ENCODE measurements at places on chromosomes 5 and 9.

GRCh38 chr9:130663977-130664250 is 480 bp upstream of the PRDM12 start:
- no peak for DNase-seq

DNA sequence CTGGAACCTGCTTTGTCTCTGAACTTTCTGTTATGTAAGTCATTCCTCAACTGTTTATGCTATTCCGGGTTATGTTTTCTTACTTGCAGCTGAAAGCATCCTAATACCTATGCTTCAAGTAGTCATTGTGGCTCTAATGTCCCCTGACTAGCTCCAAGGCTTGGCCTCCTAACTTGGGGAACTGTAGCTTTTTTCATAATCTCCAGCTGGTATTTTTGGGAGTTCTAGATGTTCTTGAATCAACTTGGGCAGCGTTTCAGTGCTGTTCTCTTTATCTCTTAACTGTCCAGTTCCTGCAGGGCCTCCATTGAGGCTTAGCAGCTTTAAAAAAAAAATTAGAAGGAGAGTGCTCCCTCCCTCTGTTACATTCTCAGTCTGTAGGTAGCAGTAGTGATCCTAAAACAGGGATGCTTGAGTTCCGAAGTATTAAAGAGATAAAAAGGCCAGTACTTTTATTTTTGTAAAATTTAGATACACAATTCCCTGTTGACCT is 100.0 kb upstream of the ACTBL2 start:
- DNase-seq, result no peak

DNA sequence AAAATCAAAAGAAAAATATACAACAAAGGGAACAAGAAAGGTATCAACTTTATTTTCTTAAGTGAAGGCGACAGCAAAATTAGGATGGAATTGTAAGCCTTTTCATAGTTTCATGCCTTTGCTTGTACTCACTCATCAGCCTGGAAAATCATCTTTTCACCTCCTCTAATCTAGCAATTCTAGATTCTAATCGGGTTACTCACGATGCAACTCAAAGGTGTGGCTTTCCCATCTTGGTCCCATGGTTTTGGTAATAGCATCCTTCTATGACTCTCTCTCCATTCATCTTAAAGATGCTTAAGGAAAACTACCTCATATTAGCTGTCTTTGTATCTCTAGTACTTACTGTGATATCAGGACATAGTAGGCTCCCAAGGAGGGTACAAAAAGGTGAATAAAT is 30.5 kb downstream of the DNAH5 start:
- DNase-seq, result peak; percentile 48

GRCh38 chr5:122384739-122385235 is 72.8 kb downstream of the SNCAIP start:
- DNase-seq, result no peak

DNA sequence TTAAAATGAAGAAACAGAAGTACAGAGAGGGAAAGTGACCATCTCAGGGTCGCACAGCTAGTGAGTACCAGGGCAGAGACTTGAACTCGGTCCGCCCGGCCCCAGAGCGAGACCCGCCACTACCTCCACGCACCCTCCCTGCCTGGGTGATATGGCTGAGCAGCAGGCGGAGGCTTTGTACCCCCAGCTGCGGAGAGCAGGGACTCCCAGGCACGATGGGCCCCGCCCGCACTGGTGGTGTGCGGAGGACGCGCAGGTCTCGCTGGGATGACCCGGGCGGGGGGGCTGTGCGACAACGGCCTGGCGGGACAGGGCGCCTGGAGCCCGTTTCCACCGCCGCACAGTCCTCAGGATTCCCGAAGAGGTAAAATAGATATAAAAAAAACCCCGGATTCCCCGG is 64.7 kb upstream of the LARP1 start:
- no peak for DNase-seq

DNA sequence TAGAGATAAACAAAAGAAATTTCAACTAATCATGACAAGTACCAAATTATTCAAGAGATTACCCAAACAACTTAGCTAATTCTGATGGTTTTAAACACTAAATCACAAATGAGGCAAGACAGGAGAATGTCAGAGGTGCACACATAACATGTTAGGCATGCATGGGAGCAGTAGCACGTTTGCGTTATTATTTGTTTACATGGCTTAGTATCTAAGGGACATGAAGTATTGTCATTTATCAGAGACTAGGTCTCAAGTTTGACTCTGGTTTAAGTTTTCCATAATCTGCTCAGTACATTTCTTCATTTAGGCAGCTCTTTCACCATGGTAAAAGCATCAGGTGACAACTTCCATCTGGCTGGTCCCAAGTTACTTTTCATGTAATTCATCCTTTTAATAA is 244.1 kb upstream of the TNC start:
- no peak for DNase-seq

DNA sequence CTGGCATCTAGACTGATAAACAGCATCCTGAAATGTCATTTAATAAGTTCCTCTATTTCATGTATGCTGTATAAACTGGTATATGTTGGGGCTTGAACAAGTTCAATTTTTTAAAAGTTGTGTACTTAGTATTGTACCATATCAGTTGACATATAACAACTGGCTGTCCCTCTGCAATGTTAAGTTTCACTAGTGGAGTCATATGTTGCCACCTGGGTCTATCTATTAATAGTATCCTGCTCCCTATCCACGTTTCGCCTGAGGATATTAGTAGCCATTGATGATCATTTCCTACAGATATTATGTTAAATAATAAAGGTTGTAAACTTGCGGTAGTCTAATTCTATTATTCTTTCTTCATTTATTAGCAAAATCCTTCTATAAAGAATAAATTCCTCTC is 177.6 kb downstream of the RFX3 start:
- DNase-seq, result no peak

DNA sequence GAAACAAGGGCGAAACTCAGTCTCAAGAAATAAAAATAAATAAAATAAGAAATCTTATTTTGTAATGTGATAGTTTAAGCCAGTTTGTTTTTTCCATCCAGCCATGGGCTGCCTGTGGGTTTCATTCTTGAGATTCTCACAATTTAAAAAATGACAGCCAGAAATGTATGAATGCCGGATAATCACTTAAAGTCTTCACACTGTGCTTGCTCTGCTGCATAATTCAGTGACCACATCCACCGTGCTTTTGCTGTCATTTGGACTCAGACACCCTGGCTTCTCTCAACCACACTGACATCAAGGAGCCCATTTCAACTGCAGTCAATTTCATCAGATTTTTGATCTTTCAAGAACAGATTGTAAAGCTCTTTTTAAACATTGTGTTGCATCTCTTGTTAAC is 61.0 kb upstream of the DAPK1 start:
- DNase-seq, result no peak

DNA sequence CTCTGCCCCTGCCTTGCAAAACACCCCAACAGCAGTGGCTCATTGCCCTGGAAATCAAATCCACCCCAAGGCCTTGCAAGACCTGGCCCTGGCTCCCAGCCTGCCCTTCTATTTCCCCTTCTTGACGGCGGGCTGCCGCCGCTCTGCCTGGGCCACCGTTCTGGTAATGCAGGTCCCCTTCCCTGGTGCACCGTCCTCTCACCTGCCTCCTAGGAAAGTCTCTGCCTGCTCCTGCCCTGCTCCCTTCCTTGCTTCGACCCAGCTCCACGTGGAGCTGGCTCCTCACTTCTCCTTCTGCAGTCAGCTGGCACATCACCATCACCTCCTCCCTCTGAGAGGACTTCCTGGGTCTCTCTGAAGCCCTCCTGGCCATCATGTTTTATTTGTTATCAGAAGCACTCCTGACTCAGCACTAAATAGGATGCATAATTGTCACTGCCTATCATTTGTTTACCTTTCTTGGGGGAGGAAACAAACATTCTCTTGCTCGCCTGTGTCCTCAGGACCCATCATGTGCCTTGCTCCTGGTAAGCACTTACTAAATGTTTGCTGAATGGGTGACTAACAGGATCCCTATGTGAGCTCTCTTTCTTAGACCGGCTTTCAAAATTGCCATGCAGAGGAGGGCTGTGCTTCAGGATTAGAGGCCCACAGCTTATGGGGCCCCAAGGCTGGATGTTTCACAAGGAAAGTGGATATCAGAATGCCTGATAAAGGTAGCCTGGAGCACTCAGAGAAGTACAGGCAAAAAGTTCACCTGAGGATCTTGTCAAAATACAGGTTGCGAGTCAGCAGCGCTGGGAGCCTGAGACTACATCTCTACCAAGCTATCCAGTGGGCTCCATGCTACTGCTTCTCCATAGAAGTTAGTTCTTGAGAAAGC is 19.6 kb upstream of the C5orf47 start:
- peak; percentile 79 for DNase-seq

DNA sequence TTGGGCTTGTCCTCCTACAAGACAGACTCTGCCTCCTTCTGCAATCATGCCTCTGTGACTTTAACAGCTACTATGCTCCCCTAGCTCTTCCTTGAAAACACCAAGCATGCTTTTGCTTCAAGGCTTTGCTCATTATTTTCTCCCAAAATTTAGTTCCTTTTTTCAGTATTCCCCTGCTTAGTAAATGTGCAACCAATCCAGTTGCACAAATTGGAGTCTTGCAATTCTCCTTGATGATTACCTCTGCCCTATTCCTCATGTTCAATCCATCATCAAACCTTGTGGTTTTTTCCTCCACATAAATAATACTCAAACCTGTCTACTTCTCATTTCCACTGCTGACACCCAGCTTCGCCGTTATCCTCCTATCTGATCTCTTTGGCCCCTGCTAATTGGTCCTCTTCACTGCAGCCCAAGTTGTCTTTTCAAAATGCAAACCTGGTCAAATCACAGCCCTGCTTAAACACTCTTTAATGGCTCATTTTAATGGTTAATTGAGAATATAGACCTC is 296.3 kb downstream of the CWC27 start:
- DNase-seq, result no peak

- DNase-seq, result no peak
These were observed 234.4 kb upstream of the MPDZ start for GRCh38 chr9:13513716-13514444.

DNA sequence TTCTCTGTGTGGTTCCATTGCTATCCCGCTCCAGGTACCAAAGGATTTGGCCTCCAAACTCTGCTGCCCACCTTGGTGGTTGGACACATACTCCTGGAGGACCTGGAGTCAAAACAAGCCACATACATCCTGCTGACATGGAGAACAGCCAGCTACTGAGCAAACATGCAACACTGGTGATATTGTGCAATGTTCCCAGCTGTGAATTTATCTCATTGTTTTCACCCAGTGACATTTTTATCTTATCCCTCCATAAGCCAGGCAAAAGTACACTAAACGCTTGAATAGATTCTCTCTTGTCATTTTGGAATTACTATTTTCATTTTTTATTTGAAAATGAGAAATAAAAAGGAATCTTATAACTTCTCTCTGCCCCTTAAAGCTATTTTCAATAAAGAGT is 11.1 kb upstream of the CTSL start:
- peak; percentile 15 for DNase-seq

- peak; percentile 8 for DNase-seq
These were observed 231.8 kb downstream of the BRINP1 start for GRCh38 chr9:119137479-119137878.

GRCh38 chr5:119389288-119390030 is 33.6 kb downstream of the TNFAIP8 start:
- DNase-seq, result peak; percentile 33

GRCh38 chr5:4855036-4855435 is 285.1 kb upstream of the ADAMTS16 start:
- DNase-seq, result no peak

DNA sequence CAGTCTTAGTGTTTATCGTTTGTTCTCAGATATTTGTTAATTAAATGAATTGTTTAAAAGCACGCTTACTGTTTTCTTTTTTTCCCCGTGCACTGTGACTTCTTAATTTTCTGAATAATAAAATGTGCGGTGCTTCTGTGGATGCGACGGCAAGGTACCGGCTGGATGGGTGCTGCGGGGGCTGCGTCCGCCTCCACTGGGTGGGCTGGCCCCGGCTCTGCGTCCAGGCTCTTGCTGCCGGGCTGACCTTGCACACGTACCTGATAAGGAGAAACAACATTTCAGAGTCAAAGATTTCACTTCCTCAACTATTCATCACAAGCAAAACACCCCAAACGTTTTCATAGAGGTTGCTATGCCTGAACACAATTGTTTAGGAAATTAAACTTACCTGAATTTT is 404.0 kb upstream of the IRX1 start:
- no peak for DNase-seq

DNA sequence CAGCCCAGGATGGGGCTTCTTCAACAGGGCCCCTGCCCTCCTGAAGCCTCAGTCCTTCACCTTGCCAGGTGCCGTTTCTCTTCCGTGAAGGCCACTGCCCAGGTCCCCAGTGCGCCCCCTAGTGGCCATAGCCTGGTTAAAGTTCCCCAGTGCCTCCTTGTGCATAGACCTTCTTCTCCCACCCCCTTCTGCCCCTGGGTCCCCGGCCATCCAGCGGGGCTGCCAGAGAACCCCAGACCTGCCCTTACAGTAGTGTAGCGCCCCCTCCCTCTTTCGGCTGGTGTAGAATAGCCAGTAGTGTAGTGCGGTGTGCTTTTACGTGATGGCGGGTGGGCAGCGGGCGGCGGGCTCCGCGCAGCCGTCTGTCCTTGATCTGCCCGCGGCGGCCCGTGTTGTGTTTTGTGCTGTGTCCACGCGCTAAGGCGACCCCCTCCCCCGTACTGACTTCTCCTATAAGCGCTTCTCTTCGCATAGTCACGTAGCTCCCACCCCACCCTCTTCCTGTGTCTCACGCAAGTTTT is 23.6 kb downstream of the PCDHGC5 start:
- DNase-seq, result peak; percentile 79

GRCh38 chr5:14681236-14681752 is 16.8 kb downstream of the OTULIN start:
- DNase-seq, result no peak

GRCh38 chr9:136902259-136902821 is 16.0 kb downstream of the TRAF2 start:
- peak; percentile 95 for DNase-seq

GRCh38 chr5:136035837-136036236 is 7.0 kb downstream of the TGFBI start:
- peak; percentile 24 for DNase-seq

DNA sequence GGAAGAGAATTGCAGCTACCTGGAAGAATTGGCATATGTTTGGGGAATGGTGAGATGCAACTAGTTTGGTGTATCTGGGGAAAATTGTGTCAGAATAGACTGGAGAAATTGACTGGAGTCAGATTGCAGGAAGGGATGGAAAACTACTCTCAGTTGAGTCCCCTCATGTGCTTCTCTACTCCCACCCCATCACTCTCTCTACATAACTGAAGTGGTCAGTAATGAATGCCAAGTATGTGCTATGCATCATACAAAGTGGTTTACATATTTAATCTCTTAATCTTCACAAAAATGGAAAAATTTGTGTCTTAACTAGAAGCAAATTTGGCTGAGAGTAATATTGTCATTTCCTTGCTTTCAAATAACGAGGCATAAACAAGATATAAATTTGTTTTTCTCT is 146.4 kb upstream of the TNC start:
- no peak for DNase-seq

DNA sequence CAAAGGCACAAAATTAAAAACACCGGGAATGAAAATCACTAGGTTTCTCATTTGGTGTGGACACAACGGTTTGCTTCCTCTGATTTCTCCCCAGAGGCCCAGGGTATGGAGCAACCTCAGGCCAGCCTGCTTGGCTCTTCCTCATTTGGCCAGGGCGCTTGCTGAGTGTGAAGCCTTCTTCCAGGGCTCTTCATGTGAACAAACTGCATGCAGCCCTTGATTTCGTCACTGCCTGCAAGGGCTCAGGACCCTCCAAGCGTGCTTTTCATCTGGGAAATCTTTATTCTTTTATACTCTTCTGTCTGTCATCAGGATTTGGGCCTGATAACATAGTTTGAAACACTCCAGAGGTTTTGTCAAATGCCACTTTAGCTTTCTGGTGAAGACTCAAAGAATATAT is 122.6 kb upstream of the KLF4 start:
- no peak for DNase-seq

- peak; percentile 60 for DNase-seq
These were observed 11.8 kb downstream of the BTNL8 start for GRCh38 chr5:180910735-180911134.
